Mucosa of descending colon (tissue), 3 donors: ENCODE measurements at places on chromosomes 7 and 10.

GRCh38 chr7:142537760-142538159 lies 211.5 kb upstream of the PRSS1 start:
- no peak for DNase-seq

DNA sequence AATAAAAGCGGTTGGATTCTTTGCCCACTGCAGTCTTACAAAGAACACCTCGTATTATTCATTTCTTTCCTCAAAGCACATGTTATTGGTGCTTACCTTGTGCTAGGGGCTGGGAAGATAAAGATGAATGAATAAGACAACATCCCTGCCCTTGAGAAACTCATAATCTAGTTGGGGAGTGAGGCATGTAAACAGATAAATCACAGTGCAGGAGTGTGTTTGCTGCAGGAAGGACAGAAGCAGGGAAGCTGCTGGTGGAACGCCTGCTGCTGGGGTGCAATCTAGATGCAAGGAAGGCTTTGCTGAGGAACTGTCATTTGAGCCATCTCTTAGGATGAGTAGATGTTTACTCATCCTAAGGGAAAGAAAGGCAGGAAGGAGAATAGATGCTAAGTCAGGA lies 135.6 kb downstream of the TMEM178B start:
- no peak for DNase-seq

DNA sequence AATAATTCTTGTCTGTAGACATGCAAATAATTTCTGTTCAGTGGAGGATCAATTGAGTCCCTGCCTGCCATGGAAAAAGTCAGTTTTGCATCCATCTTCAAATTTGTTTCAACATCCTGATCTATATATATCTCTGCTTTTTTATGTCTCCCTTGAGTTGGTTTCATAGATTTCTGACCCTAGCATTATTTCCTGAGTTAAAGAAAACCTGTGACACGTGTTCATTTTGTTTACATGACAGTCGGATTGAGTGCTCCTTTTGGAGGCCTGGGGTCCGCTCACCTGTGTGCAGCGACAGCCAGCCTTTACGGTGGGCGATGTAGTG lies 674 bp downstream of the MRPS24 start:
- no peak for DNase-seq

GRCh38 chr10:87983716-87984115 lies 120.3 kb downstream of the PTEN start:
- DNase-seq, result no peak

GRCh38 chr10:48418189-48418788 lies 111.8 kb downstream of the MAPK8 start:
- DNase-seq, result no peak

GRCh38 chr10:122463466-122464249 lies 2.3 kb downstream of the HTRA1 start:
- DNase-seq, result no peak

DNA sequence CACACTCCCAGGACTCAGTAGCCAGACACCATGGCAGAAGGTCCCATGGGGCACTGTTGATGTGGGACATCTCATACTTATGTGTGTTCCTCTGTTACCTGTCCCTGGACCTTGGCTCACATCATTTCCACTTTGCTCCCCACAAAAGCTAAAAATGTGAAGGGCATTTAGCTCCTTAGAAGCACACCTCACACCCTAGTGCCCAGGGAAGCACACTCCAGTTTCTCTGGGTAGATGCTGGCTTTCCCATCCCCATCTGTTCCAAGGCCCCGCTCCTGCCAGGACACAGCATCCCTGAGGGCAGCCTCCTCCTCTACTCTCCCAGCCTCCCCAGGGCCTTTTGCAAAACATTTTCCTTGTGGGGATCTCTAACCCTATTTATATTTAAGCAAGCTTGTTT lies 572.4 kb upstream of the MGMT start:
- DNase-seq, result no peak

GRCh38 chr7:141234335-141235105 lies 160.7 kb downstream of the TMEM178B start:
- no peak for DNase-seq

DNA sequence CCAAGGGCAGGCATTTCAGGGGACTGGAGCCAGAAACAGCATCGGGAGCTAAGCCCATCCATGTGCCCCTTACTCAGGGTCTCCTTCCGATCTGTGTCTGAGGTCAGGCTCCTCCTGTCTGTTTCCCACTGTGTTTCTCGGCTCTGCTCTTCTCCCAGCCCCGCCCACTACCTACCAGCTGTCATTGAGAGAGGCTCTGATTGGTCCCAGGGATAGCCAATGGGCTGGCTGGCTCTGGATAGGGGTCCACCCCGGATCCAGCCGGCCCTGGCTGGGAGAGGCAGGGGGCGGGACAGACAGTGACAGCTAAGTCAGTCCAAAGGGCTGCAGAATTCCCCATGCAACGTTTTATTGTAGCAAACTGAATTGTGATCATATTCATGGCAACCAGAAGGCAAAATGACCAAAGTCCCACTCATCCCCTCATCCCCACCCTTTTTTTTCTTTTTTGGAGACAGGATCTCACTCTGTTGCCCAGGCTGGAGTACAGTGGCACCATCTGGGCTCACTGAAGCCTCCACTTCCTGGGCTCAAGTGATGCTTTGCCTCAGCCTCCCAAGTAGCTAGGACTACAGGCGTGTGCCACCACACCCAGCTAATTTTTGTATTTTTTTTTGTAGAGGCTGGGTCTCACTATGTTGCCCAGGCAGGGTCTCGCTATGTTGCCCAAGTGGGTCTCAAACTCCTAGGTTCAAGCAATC lies 76.3 kb downstream of the CLIP2 start:
- peak; percentile 87 for DNase-seq

DNA sequence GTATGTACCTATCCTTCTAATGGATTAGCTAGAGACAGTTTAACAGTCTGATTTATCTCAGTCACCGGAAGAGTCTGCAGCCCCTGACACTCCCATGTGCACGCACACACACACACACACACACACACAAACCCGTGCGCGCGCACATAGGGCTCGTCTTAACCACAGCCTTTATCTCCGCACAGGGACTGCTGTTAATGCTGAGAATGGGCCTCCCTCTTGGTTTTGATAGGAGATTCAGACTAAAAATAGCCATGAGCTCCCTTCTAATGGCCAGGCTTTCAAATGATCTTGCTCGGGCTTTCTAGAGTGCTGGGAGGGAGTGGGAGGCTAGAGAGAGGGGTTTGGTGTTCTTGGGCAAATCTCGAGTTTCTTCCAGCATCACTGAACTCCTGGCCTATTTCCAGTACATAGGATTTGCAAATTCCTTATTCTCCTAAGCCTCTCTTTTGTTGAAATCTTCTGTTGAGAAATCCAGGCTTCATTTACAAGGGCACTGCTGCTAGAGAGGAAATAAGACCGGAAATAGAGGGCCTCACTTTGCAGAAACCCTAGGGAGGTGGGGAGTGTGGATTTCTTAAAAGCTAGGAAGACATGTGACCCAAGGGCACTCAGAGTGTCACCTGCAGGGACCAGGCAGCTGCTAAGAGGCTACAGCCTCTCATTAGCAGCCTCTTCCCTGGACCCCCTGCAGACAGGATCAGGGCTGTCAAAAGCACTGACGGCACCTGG lies 2.4 kb downstream of the TMEM72 start:
- DNase-seq, result no peak

- no peak for DNase-seq
Measured at GRCh38 chr10:133237241-133237587, 441 bp upstream of the VENTX start.

DNA sequence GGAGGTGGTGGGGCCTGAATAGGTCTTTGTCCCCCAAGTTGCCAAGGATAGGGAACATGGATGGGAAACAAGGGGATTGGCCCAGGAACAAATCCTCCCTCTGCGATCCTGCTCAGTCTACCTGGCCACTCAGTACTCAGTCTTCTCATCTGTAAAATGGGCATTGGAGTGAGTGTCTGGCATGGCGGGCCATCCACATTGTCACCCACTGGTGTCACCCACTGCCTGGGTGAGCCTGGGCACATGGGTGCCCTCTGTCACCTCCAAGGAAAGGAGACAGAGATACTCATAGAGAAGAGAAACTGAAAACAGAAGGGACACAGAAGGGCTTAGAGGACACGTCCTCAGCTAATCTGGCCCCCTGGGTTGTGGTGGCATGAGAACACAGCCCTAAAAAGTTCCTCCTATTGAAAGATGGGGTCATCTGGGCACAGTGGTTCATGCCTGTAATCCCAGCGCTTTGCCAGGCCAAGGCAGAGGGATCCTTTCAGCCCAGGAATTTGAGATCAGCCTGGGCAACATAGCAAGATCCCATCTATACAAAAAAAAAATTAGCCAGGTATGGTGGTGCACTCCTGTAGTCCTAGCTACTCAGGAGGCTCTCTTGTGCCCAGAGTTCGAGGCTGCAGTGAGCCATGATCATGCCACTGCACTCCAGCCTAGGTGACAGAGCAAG lies 12.5 kb upstream of the TNRC18 start:
- DNase-seq, result no peak

GRCh38 chr7:103951311-103951710 lies 38.1 kb downstream of the RELN start:
- no peak for DNase-seq

GRCh38 chr7:40538281-40538680 lies 403.5 kb downstream of the SUGCT start:
- DNase-seq, result no peak

GRCh38 chr10:52319926-52320325 lies 5.8 kb downstream of the DKK1 start:
- no peak for DNase-seq

GRCh38 chr10:101818872-101819633 lies 809 bp upstream of the OGA start:
- DNase-seq, result peak; percentile 53

GRCh38 chr10:119762805-119763798 lies 37.3 kb downstream of the INPP5F start:
- no peak for DNase-seq

DNA sequence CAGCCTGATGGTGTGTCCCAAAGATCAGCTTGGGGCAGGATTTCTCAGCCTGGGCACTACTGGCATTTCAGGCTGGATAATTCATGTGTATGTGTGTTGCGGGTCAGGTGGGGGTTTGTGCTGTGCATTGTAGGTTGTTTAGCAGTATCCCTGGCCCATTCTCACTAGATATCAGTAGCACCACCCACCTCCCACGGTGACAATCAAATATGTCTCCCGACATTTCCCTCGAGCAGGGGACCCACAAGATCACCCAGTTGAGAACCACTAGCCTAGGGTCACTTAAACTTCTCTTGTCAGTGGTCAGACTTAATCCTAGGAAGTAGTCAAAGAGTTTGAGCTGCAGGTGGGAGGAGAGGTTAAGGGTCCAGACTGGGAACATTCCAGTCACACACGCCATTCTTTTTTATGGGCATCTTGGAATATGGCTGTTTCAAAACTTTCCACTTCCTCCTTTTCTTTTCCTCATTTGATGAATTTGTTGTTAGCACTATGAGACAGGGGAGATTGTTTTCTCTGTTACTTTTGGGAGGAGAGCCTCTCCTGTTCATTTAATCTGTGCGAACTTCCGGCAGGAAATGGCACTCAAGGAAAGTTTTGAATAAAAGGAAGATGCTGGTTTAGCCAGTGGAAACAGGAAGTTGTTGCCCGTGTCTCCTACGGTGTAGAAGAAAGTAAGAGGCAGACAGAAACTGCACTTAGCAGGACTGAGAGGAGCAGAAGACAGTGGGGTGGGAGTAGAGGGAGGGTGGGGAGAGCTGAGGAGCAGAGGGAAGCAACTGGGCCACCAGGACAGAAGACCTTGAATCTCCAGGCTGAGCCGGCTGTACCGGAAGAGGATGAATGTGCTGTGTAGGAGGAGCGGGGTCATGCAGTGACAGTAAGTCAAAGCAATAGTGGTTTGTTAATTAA lies 17.6 kb upstream of the EXOC6 start:
- no peak for DNase-seq

- no peak for DNase-seq
Measured at GRCh38 chr7:78066599-78066998, 268.0 kb downstream of the PHTF2 start.

DNA sequence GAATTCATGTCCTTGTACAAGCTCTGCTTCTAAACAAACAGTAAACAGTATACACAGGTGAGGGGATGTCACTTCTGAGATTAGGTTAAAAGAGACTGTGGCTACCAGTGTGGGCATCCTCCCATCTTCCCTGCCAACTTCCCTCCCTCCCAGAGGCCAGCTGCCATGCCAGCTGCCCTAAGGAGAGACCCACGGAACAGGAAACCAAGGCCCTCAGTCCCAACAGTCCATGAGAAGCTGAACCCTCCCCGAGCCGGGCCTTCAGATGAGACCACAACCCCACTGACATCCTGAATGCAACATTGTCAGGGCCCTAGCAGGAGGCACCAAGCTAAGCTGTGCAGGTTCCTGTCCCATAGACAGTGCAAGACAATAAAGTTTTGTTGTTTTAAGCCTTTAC lies 106.1 kb downstream of the CTBP2 start:
- no peak for DNase-seq

DNA sequence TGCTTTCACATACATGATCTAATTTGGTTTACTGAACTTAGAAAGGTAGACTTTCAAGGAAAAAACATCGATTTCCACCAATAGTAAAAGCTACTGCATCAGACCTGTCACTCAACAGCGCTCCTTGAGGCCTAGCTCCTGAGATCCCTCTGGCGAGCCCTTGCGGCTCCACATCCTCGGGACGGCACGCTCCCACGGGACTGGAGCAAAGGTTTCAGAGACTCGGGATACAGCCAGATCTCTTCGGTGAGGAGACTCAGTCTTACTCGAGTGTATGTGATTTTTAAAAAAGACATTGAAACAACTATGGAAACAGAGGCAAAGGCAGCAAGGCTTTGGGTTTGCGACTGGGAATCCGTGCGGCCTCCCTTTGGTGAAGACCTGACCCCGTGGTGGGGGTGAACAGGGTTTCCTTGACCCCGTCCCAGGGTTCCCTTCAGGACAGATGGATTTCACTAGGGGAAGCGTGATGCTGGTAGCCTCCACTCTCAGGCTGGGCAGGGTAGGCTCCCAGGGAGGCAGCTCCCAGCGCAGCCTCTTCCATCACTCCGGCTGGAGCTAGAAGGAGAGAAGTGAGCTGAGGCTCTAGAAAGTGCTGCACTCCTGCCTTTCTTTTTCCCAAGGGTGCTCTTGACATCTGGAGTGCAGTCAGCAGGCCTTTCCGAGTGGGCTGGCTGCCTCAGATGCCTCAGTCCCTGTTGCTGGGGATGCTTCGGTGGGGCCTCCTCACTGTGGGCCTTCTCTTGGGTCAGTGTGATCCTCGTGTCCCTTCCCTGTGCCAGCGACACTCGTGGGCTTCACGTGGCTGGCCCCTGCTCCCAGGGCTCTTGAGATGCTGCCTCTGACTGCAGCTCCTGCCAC lies 5.8 kb upstream of the ATP6V0E2 start:
- DNase-seq, result no peak

- no peak for DNase-seq
Measured at GRCh38 chr7:150330211-150330885, 7.0 kb upstream of the ACTR3C start.

GRCh38 chr7:41131956-41132355 lies 570.9 kb downstream of the INHBA start:
- no peak for DNase-seq
